Stimulated activated CD8-positive, alpha-beta memory T cell treated with anti-CD3 and anti-CD28 coated beads, Interleukin-7, amount 100 ng/mL, for 48 hours (primary cell): ENCODE measurements at places on chromosomes 4 and X.

GRCh38 chrX:73758250-73758649 lies 195.3 kb downstream of the CHIC1 start:
- DNase-seq, result no peak

GRCh38 chrX:69505772-69506616 lies 1.9 kb downstream of the NALF2 start:
- no peak for DNase-seq

DNA sequence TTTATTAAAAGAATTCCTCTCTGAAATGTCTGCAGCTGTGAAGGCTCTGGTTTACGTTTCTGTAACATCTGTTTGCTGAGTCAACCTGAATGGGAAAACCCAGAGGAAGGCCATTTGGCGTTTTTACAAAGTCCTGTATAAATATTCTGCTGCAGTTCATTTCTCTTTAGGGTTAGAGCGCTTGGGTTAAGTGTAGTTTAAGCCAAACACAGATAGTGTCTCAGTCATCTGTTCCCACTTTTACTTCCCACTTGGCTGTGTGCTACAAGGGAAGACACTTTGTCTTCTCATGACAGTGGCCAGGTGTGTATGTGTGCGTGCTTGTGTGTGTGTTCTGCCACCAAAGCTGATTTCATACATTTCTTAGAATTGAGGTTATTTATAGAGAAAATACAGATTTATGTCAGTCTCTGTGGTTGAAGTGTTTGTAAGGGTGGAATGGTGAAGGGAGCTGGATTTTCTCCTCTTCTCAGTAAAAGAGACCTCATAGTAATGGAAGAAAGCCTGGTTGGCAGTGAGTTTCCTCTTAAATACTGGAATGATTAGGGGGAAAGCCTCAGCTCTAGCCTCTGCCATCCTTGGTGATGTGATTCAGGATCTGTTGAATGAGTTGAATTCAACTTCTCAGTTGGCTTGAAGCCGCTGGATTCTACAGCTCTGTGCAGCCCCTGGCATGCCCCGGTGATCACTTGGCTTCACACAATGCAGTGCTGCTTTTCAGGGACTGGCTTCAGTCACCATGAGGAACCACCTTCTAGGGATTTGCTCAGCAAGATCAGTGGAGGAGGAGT lies 50.6 kb downstream of the JADE1 start:
- no peak for DNase-seq

- no peak for DNase-seq
These were observed 20.6 kb upstream of the TEC start for GRCh38 chr4:48290146-48290772.

- no peak for DNase-seq
These were observed 197.9 kb upstream of the SPRY1 start for GRCh38 chr4:123198706-123199105.

DNA sequence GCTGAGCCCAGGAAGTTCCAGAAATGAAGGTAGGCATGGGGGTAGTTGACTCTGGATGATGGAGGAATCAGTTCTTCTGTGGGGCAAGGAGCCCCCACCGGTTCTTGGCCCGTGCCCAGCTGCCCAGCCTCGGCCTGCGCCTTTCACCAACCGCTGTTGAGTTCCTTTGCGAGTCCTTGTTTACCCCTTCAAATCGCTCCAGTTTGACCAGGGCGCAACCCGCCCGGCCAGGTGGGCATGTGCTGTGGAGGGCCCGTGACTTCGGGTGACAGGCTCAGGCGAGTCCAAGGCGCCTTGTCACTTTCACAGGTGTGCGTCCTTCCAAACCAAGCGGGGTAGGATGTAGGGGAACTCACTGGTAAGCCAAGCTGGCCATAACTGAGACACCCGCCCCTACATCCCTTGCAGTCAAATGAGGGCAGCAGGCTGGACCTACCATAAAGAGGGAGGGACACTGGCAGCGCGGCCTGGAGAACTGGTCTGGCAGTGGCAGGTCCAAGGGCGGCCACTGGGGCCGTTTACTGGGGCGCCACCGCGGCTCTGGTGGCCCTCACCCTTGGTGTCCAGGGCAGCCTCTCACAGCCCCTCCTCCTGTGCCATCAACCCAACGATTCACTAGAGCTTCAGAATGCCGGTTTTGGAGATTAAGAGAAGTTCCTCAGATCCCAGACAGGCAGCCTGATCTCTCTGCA lies 160.3 kb upstream of the ZIC3 start:
- DNase-seq, result no peak

- no peak for DNase-seq
These were observed 6.9 kb upstream of the TRPC3 start for GRCh38 chr4:121958777-121959176.

DNA sequence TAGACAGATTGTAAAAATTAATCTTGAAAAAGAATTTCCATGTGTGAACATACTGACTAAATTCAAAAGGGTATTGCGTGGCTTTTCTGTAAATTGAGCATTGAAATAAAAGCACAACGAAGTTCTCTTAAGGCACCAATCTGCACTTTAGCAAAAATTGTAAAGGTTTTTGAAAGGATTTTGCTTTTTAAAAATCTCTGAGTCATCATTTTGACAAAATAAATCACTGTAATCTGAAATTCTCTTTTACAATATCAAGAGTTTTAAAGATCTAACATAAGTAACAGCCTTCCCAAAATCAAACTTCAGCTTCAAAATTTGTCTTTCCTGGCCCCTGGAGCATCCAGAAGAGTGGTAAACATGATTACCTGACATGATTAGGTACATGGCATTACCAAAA lies 830.9 kb upstream of the AGA start:
- no peak for DNase-seq

DNA sequence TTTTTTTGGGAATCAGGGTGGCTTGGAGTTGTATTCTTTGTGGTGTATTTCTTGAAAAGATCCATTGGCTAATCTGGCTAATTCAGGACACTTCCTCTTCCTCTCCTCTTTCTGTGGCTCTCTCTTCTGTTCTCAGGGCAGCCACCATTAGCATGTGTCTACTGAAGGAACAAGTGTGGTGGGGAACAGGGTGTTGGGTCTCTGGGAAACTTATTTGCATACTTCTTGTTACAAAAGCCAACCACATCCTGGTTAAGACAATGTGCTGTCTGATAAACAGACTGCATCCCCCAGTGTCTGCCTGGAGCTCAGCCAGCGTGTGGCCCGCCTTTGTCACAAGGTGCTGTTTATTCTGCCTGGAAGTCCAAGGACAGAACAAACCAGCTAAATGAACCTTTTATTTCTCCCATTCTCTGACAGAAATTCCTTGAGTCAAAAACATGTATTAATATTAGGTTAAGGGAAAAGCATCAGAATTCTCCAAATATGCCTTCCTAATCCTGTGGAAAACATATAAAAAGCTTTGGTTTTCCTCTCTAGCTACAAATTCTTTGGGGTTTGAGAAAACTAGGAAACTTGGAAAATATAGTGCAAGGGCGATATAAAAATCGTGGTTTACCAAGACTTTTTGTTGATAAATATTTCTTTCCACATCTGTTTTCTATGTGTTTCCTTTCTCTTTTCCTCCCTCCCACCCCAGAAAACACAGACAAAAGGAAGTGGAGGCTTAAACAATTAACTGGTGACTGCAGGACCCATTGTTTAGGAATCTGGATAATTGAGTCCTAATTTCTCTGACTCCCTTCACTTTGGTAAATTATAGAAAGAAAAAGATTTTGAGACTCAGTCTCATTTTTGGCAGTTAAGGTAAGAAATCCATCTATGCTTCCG lies 203.6 kb downstream of the SPRY1 start:
- no peak for DNase-seq

GRCh38 chr4:159006202-159006601 lies 96.7 kb upstream of the RAPGEF2 start:
- no peak for DNase-seq

GRCh38 chr4:182369211-182369610 lies 126.0 kb downstream of the TENM3 start:
- DNase-seq, result no peak

DNA sequence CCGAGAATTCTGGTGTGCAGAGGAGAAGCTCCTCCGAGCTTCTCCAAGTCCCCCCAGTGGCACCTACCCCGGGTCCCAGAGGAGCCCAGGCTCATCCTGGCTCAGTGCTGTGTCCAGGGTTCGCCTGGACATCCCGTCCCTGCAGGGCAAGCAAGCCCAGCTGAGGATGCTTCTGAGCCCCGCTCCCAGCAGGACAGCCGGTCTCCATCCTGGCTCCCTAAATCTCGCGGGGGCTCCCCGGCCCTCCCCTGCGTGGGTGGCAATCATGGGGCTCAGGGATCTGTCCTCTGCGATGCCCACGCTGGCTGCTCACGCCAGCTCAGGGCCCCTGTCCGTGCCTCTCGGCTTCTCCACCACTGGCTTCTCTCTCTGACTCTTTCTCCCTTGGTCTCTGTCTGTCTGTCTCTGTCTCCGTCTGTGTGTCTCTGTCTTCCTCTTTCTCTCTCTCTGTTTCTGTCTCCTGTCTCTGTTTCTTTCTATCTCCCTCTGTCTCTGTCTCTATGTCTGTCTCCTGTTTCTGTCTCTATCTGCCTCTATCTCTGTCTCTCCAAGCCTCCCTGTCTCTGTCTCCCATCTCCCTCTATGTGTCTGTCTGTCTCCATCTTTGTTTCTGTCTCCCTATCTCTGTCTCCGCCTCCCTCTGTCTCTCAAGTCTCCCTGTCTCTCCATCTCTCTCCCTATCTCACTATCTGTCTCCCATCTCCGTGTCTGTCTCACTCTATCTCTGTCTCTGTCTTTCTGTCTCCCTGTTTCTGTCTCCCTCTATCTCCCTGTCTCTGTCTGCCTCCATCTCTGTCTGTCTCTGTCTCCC lies 27.8 kb upstream of the SLC25A6 start:
- DNase-seq, result no peak

DNA sequence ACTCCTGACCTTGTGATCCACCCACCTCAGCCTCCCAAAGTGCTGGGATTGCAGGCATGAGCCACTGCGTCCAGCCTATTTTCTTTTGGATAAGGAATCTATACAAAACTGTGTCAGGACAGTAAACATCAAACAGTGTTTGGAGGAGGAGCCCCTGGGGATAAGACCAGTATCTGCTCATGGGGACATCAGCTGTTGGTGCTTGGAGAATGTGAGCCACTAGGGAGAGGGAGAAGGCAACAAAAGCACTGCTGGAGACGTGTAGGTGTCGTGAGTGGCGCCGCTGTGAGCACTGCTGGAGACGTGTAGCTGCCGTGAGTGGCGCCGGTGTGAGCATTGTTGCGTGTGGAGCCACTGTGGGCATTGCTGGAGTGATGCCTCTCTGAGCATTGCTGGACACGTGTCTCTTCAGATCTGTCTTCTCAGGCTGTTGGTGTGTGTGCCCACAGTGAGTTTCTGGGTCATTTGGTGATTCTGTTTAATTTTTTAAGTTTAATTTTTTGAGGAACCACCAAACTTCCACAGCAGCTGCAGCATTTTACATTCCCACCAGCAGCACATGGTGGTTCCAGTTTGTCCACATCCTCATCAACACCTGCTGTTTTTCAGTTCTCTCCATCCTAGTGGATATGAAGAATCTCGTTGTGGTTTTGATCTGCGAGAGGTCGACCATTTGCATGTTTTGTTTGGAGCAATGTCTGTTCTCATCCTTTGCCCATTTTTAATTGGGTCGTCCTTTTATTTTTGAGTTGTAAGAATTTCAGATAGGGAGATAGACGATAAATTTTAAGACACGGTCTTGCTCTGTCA lies 19.0 kb downstream of the DGKQ start:
- DNase-seq, result no peak

GRCh38 chr4:148062301-148062950 lies 330.5 kb downstream of the ARHGAP10 start:
- no peak for DNase-seq

DNA sequence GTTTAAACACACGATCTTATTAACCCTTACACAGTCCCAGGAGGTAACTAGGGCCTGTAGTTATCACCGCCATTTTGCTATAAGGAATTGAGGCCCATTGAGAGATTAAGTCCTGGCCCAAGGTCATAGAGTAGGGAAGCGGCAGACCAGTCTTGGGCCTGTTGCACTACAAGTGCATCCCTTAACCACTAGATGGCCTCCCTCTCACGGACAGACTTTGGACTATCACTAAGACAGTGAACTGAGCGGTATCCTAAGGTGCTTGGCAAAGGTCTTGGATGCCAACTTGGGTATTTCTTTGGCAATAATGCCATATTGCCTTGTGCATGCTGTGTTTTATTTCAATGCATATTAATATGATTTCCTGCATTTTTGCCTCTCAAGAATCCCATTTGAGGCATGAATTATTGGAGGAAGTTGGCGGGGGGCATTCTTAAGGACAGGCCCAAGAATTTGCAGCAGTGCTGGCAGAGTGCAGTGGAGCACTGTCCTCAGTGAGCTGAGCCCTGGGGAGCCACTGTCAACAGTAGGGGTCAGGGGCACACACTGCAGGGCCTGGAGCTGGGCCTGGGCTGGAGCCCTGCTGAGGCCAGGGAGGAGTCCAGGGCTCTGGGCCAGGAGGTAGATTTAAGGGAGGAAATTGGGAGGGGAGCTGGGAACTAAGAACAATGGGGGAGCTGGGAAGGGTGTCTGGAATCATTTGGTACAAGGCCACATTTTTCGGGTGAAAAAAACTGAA lies 147.4 kb downstream of the SMIM20 start:
- no peak for DNase-seq

DNA sequence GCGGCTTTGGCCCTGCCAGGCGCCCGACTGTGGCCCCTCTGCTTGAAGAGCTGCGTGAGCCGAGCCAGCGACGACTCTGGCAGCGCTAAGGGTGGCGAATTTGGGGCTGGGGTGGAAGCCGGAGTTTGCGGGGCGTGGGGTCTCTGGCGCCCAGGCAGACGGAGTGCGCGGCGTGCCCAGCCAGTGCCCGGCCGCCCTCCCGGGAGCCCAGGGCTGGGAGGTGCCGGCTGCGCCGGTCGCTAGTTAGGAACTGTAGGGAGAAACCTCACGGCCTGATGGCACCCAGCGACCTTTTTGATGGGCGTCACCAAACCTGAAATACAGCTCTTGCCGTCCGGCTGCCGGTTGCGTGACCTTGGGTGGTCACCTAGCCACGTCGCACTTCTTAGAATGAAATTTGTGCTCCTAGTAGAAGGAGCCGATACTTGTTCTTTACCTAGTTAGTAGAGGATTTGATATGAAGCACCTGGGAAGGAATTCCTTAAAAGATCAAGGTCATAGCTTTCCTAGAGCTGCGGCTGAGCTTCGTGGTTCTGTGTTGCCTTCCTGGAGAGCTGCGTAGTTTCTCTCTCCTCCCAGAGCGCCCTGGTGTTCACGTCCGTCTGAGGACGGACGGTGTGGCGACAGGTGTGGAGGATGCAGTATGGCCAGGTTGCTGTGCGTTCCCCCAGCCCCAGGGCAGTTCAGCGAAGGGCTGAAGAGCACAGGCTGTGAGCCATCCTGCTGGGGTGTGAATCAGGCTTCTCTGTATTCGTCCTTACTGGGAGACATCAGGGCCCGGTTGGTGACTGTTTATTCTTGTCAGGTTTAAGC lies 680 bp downstream of the MAEA start:
- DNase-seq, result no peak

DNA sequence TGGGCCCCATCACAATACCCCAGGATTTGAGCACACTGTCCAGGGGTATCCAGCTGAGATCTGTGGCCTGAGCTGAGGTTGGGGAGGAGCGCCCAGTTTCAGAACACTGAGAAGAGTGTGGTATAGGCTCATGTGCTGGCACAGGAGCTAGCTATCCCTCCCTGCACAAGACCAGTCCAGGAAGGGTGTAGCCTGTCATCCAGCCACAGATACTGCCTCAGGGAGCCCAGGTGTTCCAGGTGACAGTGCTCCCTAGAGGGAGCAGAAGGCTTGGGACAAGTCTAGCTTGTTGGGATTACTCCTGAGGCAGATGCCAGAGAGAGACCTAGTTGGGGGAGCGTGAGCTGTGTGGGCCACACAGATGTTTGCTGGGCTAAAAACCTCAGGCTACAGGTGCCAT lies 79.6 kb upstream of the GLRA2 start:
- DNase-seq, result no peak

- no peak for DNase-seq
These were observed 7.3 kb downstream of the GPRASP1 start for GRCh38 chrX:102658556-102658955.

- DNase-seq, result no peak
These were observed 1.3 kb downstream of the G3BP2 start for GRCh38 chr4:75671802-75672421.

GRCh38 chrX:8237718-8238117 lies 66.7 kb upstream of the VCX2 start:
- DNase-seq, result no peak
